NCI-H526 treated with DMSO at 0.1 percent for 48 hours (cell line): ENCODE measurements at places on chromosomes 2 and 18.

DNA sequence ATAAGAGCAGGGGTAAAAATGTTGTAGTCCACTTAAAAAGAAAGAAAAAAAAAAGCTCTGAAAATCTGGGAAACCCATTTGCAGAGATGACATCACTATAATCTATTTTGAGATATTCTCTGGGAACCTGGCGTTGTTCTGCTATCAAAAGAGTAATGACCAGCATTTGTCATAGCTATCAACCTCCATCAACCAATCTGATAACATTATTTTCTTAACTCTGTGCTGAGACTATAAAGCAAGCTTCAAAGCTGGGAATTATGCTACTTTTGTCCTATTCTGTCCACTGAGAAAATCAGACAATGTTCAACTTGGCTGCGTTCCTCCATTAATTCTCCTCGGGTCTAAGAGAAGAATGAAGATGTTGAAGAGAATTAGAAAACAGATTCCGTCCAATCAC lies 107.5 kb downstream of the STK39 start:
- no peak for DNase-seq

DNA sequence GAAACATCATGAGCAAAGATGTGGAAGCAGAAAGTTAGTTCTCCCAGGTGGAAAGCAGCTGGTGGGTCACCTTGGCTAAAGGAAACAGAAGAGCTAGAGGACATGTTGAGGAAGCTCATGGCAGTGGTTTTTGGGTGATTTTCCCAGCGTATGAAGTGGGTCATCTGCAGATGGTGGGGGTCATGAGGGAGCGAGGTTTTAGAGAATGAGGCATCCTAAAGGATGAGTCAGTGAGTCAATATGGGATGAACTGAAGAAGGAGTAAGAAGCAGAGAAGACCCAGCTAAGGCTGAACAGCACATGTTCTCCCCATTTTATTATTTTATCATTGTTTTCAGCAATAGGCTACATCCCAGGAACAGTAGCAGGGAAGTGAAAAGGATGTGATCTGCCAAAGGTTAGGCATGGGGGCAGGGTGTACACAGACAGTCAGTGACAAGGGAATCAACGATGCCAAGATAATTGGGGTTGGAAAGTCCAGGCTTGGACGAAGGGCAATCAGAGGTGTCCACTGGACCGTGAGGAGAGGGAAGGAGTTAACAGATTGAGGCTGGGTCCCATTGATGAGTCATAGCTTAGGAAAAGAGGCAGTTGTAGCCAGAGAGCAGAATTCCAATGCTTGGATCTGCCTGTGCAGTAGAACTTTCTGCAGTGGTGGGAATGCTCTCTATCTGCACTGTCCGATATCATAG lies 289.3 kb upstream of the RAB12 start:
- DNase-seq, result no peak

DNA sequence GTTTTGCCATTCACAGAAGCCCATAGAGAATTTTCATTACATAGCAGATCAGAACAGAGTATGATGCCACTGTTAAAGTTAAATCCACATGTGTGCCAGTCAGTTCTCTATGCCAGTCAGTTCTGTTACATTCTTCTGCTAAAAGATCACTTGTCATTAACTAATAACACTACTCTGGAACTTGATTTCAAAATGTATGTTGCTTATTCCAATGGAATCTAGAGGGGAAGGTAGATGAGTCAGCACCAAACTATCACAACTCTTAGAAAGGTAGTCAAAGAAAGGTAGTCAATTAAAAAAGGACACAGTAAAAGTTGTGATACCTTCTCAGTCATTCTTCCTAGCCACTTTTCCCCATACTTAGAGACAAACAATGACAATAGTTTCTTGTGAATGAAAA lies 1214.4 kb downstream of the LRP1B start:
- no peak for DNase-seq

GRCh38 chr2:73295751-73296400 lies 2.5 kb upstream of the EGR4 start:
- DNase-seq, result no peak

DNA sequence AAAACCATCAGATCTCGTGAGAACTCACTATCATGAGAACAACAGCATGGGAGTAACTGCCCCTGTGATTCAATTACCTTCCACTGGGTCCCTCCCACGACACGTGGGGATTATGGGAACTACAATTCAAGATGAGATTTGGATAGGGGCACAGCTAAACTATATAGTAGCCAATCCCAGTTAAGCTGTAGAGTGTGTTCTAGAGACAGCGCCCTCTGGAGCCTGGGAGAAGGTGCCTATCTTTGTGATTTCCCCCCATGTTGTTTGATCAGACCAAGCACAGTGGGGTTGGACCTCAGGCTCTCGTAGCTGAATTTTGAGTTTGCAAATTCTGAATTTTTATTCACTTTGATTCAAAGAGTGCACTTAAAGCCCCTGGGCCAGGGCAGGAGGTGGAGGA lies 108.2 kb upstream of the TWIST2 start:
- DNase-seq, result no peak
